Omental fat pad (tissue), 4 donors: ENCODE measurements at places on chromosomes 13 and 19. TPM values are rescaled to one million over a fixed set of nuclear protein-coding genes. Genes with fewer than 3 reads are reported as not detected.

PRKCG gene
- not detected for total RNA-seq

ZNF43 gene
- total RNA-seq = 6.2 TPM

C19orf81 gene
- total RNA-seq = not detected

KIR2DL3 gene
- not detected for total RNA-seq

ZNF99 gene
- total RNA-seq = 0.47 TPM

NXNL1 gene
- not detected for total RNA-seq
